Erythroblast (primary cell): ENCODE measurements at places on chromosomes 5 and 9.
A peak's percentile ranks its signal among the peaks of the same experiment; 100 is the strongest.

DNA sequence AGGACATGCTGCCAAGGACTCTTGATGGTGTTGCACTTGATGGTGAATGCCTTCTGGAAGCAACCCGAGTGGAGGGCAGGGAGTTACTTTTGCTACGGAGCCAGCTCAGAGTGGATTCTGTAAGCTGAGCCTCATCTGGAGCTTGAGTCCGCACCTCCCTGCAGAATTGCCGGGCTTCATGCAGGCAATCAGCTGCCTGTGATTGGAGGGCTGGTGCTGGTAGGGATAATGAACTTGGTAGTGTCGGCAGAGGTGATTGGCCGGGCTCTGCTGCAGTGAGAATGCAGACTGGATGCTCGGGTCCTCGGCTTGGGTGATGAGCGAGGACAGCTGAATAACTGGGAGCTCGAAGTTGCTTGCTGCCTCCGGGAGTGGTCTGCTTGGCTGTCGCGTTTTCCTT is 23.1 kb downstream of the SLC25A25 start:
- DNase-seq, result no peak

DNA sequence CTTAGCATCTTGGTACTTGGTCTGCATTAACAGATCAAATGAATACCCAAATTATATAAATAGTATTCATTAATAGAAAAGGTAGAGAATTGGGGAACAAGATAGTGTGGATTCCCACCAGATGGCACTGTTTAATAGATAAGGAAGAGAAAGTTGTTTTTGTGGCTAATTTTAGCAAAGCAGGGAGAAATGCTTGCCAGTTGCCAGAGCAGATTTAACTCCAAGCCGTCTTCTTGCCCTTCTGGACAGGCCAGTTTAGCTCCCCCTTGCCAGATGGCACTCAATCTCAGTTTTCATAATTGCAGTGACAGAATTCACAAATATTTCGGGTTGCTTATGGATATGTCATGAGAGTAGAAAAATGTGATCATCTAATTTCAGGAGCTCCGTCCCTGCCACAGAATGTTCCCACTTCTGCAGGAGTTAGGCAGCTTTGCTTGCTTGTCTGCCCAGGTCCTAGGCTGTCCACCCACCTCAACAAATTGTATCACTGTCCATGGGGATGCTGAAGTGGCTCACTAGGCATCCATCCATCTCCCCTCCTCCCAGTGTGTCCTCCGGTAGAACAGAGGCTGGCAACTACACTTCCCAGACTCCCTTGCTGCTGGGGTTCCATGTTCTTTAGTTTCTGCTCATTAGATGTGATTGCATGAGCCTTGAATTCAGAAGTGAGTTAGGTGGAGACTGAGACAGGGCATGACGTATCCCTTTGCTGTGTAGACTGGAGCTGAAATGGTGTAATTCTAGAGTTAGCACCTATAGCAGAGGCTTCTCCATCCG is 11.8 kb upstream of the HEXB start:
- peak; percentile 52 for DNase-seq

GRCh38 chr5:127943061-127943371 is 140.6 kb upstream of the SLC12A2 start:
- no peak for DNase-seq

DNA sequence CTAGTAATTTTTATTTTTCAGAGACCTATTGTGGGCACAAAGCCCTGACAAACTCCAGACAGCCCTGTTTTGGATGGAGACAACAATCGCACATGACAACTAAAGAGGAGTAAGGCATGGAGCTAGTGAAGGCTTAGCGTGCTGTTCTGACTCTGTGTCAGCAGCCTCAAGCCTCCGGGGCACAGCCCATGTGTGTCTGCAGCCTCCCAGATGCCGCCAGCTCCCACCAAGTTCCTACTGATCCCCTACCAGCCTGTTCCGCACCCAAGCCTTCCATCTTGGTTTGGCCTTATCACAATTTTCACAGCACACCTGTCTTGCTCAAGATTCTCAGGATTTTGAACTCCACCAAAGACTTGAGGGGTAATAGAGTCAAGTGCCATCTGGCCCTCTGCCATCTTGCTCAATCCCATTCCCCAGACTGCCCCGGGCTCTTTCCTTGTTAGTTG is 70.3 kb upstream of the SH3PXD2B start:
- DNase-seq, result no peak

GRCh38 chr5:172114875-172115422 is 73.1 kb downstream of the STK10 start:
- DNase-seq, result peak; percentile 87
